ENCODE measurements at places on chromosomes 6 and 20. TPM values are rescaled to one million over a fixed set of nuclear protein-coding genes. Genes with fewer than 3 reads are reported as not detected.

- no peak for DNase-seq
These were observed 13.6 kb upstream of the GUCA1A start for GRCh38 chr6:42159431-42160024.

DNA sequence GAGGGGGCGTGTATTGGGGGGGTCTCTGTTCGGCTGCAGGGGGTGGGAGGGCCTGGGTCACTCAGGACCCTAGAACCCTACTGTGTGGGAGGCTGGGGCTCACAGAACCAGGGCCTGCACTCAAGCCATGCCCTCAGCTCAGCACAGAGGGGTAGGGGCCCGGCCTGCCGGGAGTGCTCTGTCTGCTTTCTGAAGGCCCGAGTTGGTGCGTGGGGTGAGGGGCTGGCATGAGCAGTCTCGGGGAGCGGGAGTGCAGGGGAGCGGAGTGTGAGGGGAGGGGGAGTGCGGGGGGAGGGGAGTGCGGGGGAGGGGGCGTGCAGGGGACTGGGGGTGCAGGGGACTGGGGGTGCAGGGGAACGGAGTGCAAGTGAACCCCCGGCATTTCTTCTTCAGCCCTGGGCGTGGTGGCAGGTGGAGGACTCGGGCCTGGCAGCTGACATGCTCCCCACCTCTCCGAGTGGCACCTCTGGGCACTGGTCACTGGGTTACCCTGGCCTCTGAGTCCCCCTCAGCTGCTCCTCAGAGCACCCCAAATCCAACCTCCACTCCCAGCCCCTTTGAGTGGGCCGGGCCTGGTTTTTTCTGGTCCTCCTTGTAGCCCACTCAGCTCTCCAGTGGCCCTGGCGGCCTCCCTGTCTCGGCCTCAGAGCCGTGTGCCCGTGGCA is 1.0 kb downstream of the COL20A1 start:
- no peak for DNase-seq

- DNase-seq: peak; percentile 82
These were observed at the start of gene UBE2J1 for GRCh38 chr6:89352278-89353117. Gene UBE2J1 (minus strand): TSS chr6:89352722. CDS start chr6:89352569, 153 bp downstream.

- no peak for DNase-seq
These were observed 98.7 kb downstream of the ZDHHC14 start for GRCh38 chr6:157479464-157480303.

- DNase-seq: peak; percentile 43
These were observed 18.4 kb upstream of the SLC22A1 start for GRCh38 chr6:160102956-160103824.

- peak; percentile 33 for DNase-seq
These were observed 7.8 kb downstream of the MAVS start for GRCh38 chr20:3854462-3854871.

- DNase-seq: no peak
These were observed 47.8 kb downstream of the CARMIL1 start for GRCh38 chr6:25326960-25327359.

DNA sequence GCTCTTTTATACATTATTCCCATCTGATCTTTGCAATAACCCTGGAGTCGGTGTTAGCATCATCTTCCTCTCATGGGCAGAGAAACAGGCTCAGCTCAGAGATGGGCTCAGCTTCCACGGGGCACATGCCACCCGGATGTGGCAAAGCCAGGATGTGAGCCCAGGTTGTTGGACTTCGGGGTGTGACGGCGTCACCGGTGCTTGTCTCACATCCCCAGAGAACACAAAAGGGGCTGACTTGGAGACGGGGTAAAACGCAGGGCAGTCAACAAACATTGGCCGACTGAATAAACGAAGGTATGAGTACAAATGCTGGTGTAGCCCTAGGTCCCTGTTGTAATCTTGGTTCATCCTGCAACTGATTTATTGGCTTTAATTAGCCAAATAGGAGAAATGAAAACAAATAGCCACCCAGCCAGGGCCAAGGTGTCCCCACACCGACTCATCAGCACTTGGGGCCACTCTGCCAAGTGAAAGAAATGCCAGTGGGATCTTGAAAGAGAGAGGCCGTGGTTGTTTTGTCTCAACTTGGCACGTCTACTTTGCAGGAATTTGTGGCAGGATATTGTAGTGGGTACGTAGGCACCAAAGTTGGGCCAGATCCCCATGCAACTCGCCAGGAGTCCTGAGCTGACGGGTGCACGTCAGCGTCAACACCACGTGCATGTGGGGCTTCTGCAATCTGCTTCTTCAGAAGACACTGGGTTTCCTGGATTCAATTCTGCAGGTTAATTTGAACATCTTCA is 42.8 kb downstream of the APCDD1L start:
- DNase-seq: no peak

GRCh38 chr6:78525976-78526375 is 341.4 kb upstream of the IRAK1BP1 start:
- DNase-seq: no peak

DNA sequence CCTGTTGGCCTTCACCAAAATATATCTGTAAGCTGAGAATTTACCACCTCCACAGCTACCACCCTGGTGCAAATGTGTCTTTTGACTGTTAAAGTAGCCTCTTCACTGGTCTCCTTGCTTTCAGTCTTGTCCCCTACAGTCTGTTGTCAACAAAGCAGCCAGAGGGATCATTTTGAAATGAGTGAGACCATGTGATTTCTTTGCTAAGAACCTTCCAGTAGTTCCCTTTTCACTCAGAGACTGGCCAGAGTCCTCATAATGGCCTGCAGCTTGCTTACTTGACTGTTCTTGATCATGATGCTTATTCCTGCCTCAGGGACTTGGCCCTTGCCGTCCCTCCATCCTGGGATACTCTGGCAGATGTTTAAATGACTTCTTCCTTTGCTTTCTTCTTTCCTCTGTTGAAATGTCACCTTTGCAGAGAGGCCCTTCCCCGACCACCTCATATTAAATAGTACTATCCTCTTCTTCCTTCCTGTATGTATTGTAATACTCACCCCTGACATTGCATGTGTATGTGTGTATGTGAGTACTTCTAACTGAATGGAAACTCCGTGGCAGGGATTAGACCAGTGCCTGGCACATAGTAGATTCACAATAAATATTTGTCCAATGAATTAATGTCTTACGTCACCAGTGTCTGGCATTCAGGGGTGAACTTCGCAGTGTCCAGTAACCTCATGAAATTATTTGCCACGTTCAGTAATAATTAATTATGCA is 5.0 kb downstream of the MANBAL start:
- DNase-seq: no peak

- DNase-seq: no peak
These were observed 187.6 kb upstream of the CST7 start for GRCh38 chr20:24761220-24762065.

DNA sequence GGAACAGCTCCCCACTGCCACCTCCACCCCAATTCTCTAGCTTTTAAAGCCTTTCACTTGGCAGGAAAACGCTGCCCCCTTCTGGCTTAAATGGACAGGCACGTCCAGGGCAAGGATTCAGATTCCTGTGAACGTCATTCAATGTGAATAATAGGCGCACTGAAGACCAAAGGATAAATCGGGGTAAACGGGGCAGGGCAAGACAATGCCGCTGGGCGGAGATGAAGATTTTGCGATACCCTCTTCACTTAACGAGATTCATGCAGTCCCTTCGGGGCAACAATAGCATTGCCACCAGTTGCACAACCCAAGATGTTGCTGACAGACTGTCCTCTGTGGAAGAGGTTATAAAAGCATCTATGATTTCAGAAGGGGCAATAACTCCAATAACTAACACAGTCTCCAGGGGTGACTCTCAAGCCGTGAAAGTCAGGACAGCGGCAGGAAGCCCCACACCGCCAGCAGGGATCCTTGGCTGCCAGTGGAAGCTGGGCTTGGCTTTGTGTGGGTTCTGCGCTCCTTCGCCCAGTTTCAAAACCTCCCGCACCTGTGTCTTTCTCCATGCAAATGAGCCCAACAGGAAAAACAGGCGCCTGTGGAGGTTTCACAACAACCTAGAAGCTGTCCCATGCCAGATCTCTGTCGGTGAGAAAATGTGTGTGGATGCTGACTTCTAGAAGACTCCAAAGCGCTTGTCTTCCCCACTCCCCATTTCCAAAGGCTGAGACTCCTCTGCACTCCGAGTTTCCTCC is 291.8 kb downstream of the BMP7 start:
- DNase-seq: peak; percentile 92

DNA sequence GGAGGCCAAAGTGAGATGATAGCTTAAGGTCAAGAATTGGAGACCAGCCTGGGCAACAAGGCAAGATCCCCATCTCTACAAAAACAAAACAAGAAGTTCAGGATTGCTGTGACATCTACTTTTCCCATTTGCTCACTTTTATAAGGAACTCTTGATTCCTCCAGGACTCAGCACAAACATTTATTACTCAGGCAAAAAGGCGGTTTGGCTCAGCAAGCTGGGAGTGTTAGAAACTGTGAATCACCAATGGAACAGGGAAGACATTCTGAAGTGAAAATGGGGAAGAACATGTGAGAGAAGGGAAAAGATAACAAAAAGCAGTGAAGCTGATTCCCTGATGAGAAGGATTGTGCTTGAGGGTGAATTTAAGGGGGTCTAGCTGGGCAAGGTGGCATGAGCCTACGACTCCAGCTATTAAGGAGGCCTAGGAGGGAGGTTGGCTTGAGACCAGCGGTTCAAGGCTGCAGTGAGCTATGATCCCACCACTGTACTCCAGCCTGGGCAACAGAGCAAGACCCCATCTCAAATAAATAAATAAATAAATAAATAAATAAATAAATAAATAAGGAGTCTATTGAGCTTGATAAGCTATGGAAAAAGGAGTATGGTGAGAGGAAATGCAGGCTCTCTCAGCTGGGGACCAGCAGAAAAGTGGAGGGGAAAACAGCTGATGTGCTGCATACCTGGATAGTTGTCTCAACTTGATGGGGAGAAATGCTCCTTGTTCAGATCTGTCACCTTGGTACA is 65.4 kb upstream of the HDDC2 start:
- DNase-seq: no peak

The C6orf58 gene
- not detected for total RNA-seq

DNA sequence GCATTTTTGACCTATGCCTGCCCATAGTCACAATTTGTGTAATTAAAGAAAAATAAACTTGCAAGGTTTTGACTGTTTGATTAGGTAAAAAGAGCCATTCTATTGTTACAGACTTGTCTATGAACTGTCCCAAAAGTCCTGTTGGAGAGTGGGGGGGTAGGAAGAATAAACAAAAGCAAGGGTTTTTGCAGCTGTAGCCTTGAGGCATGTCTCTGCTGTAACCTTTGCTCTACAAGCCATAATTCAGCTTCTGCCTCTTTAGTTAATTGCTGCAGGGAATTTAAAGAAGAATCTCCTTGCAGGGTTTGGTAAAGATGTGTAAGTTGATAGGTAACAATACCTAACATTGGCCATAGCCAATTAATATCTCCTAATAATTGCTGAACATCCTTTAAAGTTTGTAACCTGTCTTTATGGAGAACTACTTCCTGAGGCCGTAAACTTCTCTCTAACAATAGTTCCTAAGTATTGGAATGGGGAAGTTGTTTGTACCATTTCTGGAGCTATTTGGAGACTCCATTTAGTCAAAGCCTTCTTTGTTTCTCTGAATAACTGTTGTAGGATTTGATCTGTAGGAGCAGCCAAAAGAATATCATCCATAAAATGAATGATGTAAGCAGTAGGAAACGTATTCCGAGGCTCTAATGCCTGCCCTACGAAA is 7.9 kb upstream of the ABHD12 start:
- DNase-seq: no peak

The MAP7 gene
- 13.9 TPM for total RNA-seq

The FAM209B gene
- total RNA-seq: not detected

GRCh38 chr6:3820563-3820962 is 28.6 kb upstream of the FAM50B start:
- no peak for DNase-seq

The AKAP12 gene
- 146 TPM for total RNA-seq

- DNase-seq: no peak
These were observed 101.9 kb downstream of the CDH4 start for GRCh38 chr20:61354001-61354390.

DNA sequence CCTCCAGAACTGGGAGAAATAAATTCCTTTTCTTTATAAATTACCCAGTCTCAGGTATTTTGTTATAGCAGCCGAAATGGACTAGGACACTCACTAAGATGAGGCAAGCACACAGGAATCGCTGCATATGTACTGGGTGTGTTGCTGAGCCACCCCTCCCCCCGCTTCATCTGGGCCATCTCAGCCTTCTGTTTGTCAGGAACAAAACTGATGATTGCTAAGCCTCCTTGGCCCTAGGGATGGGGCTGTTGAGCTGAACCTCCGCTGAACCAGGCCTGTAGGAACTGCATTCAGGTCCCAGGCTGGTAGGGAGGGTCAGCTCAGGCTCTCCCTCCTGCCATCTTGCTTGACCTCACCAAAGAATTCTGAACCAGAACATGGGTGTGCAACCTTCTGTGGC is 108.6 kb downstream of the MAP3K7 start:
- no peak for DNase-seq

GRCh38 chr20:15847196-15847784 is 726.0 kb downstream of the KIF16B start:
- no peak for DNase-seq

The BMP5 gene
- total RNA-seq: not detected

GRCh38 chr6:170405311-170405975 is 98.9 kb downstream of the FAM120B start:
- peak; percentile 67 for DNase-seq

DNA sequence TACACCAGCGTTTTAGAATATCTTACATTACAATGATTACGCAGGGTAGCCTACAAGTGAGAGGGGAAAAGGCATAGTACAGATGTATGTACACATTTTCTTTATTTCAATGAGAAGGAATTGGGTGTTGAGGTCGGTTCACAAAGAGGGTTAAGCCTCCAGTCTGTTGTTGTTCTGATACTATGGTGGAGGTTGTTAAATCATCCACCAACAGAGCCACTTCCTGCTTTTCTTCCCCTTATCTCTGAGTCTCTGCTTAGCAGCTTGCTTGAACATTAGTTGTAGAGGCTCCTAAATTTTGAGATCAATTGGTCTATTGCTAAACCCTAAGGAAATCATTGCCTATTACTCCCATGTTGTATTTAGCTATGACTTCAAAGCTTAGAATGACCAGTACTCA is 7.3 kb downstream of the RGS17 start:
- DNase-seq: no peak

DNA sequence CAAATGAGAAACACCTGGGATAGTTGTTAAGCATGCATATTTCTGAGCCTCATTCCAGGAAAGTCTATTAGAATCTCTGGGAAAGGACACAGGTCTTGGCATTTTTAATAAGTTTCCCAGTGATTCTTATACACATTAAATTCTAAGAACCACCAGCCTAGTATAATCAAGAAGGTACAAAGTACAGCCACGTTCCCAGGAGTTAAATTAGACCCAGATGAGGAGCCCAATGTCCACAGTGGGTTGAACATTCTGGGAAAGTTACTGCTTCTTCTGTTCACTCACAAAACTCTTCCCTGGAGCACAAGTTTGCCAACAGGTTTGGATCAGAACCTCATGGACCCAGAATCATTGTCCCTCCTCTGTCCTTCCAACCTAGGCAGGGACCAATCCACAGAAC is 90.4 kb downstream of the RCAN2 start:
- DNase-seq: no peak

All from PC-3 (cell line).